ENCODE measurements at places on chromosomes 3 and 15. TPM values are rescaled to one million over a fixed set of nuclear protein-coding genes. Genes with fewer than 3 reads are reported as not detected.

The MCTP2 gene
- 17.0 TPM for total RNA-seq

DNA sequence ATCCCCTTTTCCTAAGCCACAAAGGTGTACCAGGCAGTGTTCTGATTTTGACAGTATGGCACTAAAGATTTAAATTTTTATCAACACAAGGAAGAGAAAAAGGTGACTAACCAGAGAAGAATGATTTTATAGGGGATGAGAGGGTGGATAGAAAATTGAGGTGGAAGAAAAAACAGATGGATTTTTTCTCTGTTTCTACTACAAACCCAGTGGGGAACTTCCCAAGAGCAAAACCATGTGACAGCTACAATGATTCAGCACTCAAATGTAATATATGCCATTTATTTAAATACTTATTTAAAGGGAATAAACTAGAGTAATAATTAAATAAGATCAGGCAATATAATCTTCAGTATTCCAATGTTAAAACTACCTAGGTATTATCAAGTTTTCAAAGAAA is 11.1 kb downstream of the DCUN1D1 start:
- DNase-seq = no peak

The ULK3 gene
- total RNA-seq = 66.4 TPM

The TGM5 gene
- total RNA-seq = not detected

GRCh38 chr3:125148836-125149235 is 63.7 kb downstream of the SLC12A8 start:
- DNase-seq = no peak

DNA sequence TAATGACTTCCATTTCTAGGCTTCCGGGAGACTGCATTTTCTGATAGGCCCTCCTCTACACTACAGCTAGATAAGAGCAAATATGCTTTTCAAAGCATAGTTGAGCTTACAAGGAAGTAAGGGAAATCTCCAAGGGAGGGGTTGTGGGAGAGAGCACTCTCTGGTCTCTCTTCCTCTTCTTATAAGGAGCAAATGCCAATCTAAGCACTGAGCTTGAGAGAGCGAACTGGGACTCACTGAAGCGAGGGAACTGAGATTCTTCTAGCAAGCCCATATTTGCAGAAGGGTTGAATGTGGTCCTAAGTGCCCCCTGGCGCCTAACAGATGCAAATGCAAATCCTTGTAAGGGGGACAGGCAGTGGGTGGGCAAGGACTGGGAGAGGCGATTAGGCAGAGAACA is 164.8 kb downstream of the ERC2 start:
- DNase-seq = no peak

DNA sequence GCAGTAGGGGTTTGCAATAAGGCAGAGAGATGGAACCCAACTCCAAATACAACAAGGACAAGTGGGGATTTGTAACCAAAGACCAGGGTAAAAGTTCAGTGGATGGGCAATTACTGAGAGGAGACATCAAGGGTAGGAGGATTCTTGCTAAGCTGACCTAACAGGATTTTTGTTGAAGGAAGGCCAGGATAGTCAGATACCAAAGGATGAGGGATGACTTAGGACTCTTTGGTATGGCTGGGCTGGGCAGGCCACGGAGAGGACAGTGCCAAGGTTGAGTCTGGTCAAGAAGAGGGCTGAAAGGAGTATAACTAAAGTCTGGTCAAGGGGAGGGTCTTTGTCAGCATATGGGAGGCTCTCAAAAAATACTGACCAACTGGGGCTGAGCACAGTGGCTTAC is 85.3 kb upstream of the UBE2E2 start:
- no peak for DNase-seq

GRCh38 chr3:122572940-122573412 is 4.5 kb upstream of the PARP15 start:
- no peak for DNase-seq

The PTH1R gene
- total RNA-seq = not detected

DNA sequence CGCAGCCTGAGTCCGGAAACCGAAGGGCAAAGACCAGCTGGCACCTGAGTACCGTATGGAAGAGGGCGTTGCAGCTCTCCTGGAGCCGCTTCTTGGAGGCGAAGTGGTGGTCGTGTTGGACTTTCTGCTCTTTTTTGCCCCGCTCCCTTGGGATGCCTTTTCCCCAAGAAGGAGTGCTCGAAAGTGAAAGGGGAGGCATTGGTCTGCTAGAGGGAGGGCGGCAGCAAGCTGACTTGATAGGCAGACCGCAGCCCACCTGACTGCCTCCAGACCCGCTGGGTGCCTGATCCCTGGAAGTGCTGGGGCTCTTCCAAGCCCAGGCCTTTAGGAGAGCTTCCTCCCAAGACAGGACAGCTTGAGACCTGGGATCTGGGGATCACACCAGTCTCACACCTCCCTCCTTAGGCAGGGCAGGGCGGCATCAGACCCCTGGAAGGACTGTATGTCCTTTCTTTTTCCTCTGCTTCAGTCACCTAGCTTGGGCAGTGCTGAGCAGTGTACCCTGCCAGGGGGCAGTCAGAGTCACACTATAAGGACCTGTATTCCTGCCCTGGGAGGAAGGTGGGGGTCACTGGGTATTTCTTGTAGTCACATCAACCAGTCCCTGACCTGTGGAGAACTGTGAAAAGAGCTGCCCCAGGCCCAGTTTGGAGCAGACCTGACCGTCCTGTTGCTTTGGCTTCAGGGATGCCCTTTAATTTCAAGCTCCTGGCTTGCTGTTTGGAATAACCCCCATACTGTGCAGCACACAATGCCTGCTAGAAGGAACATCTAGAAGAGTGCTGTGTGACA is 2.1 kb downstream of the ACVR2B start:
- DNase-seq = peak; percentile 58

All from activated CD4-positive, alpha-beta T cell treated with anti-CD3 and anti-CD28 coated beads, Interleukin-2, amount 10 ng/mL, durations not matched to agents 7 days and 5 days (primary cell).